ENCODE measurements at places on chromosomes 2 and 18.

- no peaks in the 10 kb centered on the region for H3K36me3 ChIP-seq
- H3K27ac ChIP-seq: no peak overlapping the region
- no peak for DNase-seq
- H3K4me1 ChIP-seq: no peaks in the 10 kb centered on the region
- H3K27me3 ChIP-seq: no peaks in the 10 kb centered on the region
- no peak overlapping the region for H3K4me3 ChIP-seq
Observed at GRCh38 chr2:206069417-206069816, 16.6 kb downstream of the INO80D start.

DNA sequence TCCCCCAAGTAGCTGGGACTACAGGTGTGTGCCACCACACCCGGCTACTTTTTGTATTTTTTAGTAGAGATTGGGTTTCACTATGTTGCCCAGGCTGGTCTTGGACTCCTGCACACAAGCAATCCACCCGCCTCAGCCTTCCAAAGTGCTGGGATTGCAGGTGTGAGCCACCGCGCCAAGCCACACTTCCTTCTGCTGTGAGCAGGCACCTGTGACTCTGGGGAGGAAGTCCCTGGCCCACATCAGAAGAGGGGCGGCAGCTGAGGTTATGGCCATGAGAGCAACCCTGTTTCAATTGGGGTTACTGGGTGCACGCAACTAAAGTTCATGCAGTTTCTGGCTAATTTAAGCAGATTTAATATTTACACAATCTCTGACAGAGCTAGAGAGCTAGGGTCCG is 91.0 kb downstream of the PLB1 start:
- no peaks in the 10 kb centered on the region for H3K36me3 ChIP-seq
- no peak overlapping the region for H3K4me3 ChIP-seq
- H3K4me1 ChIP-seq: peaks cover 9% of the 10 kb centered on the region
- DNase-seq: no peak
- H3K27ac ChIP-seq: no peak overlapping the region

DNA sequence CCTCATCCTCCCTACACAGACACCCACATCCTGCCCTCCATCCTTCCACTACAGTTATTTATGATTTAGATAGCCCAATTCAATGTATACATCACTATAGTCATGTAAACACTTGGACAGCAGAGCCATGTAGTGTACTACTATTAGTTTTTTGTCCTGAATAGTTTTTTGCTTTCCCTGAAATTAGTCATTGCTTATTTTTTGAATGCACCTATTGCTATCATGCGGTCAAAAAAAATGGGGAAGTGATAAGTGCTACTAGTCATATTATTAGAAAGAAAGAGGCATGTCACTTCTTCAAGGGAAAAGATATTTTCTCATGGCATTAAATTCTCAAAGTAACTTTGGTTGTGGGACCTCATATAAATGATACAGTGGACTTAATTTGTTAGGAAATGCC is 6.8 kb upstream of the GREB1 start:
- DNase-seq: no peak
- no peaks in the 10 kb centered on the region for H3K36me3 ChIP-seq
- no peaks in the 10 kb centered on the region for H3K27me3 ChIP-seq

GRCh38 chr2:234977228-234977679 is 25.4 kb downstream of the SH3BP4 start:
- no peaks in the 10 kb centered on the region for H3K27me3 ChIP-seq
- peaks cover 3% of the 10 kb centered on the region for H3K36me3 ChIP-seq
- peaks cover 28% of the 10 kb centered on the region for H3K4me1 ChIP-seq
- no peak overlapping the region for H3K27ac ChIP-seq
- DNase-seq: no peak

Data from neuronal stem cell (in vitro differentiated cells).